ENCODE measurements at places on chromosomes 12 and 14. TPM values are rescaled to one million over a fixed set of nuclear protein-coding genes. Genes with fewer than 3 reads are reported as not detected.

DNA sequence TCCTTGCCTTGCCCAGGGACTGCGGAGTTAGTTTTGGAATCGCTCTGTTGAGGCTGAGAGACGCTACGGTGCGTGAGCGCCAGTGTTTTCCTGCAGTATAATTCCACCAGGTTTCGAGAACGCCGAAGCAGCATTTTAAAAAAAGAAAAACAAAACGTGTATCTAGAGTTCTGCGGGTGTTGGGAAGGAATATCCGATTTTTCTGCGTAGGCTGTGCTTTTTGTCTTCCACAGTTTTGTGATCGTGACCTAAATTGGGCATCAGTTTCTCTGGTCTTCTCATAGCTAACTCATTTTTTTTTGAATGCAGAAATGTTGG is 778 bp downstream of the DNM1L start:
- peaks cover 8% of the 10 kb centered on the region for H3K36me3 ChIP-seq
- H3K27me3 ChIP-seq: no peaks in the 10 kb centered on the region
- peak overlapping the region; percentile 88 for H3K4me3 ChIP-seq
- peaks cover 21% of the 10 kb centered on the region for H3K4me1 ChIP-seq
- H3K27ac ChIP-seq: peak overlapping the region; percentile 86

- H3K36me3 ChIP-seq: no peaks in the 10 kb centered on the region
- no peaks in the 10 kb centered on the region for H3K27me3 ChIP-seq
- H3K27ac ChIP-seq: no peak overlapping the region
- H3K4me3 ChIP-seq: no peak overlapping the region
These were observed 200.9 kb downstream of the RPAP3 start for GRCh38 chr12:47504775-47505446.

- no peak overlapping the region for H3K27ac ChIP-seq
- DNase-seq: peak; percentile 15
- no peaks in the 10 kb centered on the region for H3K36me3 ChIP-seq
- no peak overlapping the region for H3K4me3 ChIP-seq
These were observed 72.1 kb upstream of the ST8SIA1 start for GRCh38 chr12:22406627-22407026.

Gene CLEC1A
- not detected for total RNA-seq

DNA sequence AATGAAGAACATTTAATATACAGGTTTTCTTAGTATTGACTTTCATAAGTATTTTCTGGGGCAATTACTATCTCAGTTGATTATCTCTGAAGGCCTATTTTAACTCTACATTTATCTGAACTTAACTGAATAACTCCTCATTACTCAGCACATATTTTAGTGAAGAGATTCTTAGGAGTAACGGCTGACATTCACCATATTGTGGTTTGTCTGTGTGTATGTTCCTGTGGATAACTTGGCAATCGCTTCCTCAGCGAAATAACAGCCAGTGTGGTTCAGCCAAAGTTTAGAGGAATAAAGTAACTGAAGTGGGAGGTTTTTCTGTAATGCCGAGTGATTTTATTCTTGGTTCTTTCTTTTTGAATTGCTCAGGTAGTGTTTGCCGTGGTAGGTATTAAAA is 168.0 kb downstream of the RAD51B start:
- H3K4me1 ChIP-seq: no peaks in the 10 kb centered on the region
- no peak overlapping the region for H3K27ac ChIP-seq
- DNase-seq: no peak
